ENCODE measurements at places on chromosomes 6 and 20.
A peak's percentile ranks its signal among the peaks of the same experiment; 100 is the strongest.

GRCh38 chr6:15744818-15745402, 82.1 kb upstream of the DTNBP1 start:
- DNase-seq, result no peak

DNA sequence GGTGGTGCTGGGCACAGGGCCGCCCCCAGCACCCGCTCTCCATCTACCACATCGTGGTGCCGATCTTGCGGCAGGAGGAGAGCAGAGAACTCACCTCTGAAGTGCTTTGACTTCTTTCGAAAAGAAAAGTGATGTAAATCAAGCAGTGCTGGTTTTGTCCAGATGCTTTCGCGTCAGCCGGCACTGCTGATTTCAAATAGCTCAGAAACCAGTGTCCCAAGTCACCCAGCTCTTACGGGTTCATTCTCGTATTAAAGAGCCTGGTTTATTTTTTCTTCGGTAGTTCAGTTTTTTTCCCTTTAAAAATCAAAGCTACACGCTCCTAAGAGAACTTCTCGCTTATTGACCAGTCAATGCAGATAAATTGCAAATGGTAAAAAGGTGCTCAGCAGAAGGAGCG, 32.1 kb downstream of the MYT1 start:
- no peak for DNase-seq

DNA sequence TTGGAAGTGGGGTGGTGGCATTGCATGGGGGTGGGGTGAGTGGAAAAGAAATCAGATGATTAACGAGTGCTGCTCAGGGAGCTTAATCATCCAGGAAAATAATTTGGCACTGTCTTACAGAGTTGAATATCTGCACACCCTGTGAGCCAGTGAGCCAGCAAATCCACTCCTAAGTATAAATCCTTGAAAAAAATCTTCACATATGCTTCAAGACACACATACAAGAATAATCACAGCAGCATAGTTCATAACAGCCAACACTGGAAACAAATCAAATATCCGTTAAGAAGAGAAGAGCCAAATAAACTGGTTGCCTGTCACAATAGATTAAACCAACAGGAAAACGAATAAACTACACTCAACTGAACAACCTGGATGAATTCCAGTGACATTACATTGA, 62.8 kb downstream of the SAMD3 start:
- no peak for DNase-seq

DNA sequence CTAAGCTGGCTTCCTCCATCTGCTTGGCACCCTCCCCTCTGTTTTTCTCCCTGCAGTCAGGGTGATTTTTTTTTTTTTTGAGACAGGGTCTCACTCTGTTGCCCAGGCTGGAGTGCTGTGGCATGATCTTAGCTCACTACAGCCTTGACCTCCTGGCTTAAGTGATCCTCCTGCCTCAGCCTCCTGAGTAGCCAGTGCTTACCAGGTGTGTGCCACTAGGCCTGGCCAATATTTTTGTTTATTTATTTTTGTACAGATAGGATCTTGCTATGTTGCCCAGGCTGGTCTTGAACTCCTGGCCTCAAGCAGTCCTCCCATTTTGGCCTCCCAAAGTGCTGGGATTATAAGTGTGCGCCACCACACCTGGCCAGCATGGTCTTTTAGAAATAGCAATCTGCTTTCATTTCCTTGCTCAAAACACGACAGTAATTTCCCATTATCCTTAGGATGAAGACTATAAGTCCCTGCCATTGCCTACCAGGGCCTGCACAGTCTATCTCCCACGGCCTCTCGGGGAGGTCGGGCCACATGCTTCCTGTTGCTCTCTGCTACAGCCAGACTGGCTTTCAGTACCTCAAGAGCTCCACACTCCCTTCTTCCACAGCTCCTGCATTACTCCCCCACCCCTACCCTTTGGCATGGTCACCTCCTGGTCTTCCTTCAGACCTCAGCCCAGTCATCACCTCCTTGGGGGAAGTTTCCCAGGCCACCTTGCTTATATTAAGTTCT, 11.1 kb upstream of the CD164 start:
- DNase-seq, result no peak

- peak; percentile 48 for DNase-seq
Measured at GRCh38 chr20:50281831-50282591, 91.4 kb downstream of the CEBPB start.

DNA sequence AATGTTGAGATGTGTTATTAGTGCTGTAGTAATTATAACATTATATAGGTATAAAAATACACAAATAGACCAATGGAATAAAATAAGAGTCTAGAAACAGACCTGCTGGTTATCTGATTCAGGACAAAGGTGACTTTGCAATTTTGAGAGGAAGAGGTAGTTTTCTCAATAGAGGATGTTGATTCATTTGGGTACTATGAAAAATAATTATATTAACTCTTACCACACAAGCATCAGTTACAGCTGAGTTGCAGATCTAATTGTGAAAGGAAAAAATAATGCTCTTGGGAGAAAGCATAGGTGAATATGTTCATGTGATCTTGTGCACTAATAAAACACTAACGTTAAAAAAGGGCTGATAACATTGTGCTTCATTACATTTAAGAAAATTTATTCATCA, 103.0 kb downstream of the BCKDHB start:
- no peak for DNase-seq

- DNase-seq, result no peak
Measured at GRCh38 chr6:45376310-45377042, 1.3 kb downstream of the SUPT3H start.

- DNase-seq, result no peak
Measured at GRCh38 chr6:32867554-32868256, 13.7 kb downstream of the PSMB9 start.

- DNase-seq, result no peak
Measured at GRCh38 chr20:35546127-35546526, 4.2 kb downstream of the ERGIC3 start.

- DNase-seq, result no peak
Measured at GRCh38 chr20:21182832-21183563, 57.1 kb downstream of the KIZ start.

- DNase-seq, result peak; percentile 65
Measured at GRCh38 chr6:43575105-43575771, 600 bp downstream of the XPO5 start.

GRCh38 chr20:56352345-56353055, 6.3 kb upstream of the FAM210B start:
- DNase-seq, result no peak

- no peak for DNase-seq
Measured at GRCh38 chr6:168286116-168286515, 33.5 kb downstream of the DACT2 start.

DNA sequence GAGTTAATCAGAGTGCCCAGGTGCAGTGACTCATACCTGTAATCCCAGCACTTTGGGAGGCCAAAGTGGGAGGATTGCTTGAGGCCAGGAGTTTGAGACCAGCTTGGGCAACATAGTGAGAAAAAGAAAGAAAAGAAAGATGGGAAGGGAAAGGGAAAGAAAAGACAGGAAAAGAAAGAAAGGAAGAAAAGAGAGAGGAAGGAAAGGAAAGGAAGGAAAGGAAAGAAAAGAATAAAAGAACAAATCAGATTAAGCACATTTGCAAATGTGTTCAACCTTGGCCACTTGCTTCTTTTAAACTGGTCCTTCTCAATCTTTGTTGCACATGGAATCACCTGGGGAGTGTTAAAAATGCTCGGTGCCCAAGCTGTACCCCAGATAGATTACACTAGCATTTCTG, 28.0 kb downstream of the NR2E1 start:
- DNase-seq, result no peak

DNA sequence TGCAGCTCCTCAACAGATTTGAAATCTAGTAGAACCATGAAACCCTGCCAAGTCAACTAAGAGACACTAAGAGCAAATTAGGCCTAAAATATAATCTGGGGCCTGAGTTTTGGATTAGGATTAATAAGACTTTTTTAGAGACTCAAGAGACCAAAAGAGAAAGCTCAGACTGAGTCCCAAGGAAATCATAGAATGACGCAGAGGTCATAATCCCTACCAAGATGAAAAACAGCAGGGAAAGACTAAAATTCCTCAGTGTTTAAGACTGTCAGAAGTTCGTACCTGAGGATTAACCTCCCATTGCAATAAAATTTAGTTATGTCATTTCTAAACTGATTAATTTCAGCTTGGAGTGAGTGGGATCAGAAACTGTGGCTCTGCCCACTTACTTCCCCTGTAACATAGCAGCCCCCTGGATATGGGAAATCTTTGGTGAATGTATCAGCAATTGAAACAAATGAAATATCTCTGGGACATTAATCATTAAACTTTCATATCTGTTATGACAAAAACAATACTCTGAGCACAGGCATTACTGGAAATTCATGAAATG, 200.3 kb downstream of the EDN1 start:
- DNase-seq, result no peak

- no peak for DNase-seq
Measured at GRCh38 chr20:17522528-17522927, 8.7 kb downstream of the BFSP1 start.

DNA sequence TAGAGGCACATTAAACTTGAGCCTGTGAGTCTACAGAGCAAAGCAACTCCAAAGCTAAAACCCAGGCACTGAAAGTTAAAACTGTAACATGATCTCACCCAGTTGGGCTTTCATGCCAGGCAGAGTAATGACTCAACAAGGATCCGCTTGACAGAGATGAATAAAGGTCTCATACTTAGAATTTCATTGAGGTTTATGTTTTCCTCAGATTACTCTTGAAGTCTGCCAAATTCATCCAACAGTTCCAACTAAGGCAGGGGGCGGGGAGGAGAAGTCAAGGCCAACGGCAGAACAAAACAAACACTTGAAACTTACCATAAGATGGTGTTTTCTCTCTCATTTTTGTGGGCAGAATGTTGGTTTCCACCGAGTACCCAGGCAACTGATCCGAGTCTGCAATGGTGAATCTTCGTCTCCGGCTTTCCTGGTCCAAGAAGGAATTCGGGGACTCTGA, 54.0 kb upstream of the IPCEF1 start:
- DNase-seq, result no peak

DNA sequence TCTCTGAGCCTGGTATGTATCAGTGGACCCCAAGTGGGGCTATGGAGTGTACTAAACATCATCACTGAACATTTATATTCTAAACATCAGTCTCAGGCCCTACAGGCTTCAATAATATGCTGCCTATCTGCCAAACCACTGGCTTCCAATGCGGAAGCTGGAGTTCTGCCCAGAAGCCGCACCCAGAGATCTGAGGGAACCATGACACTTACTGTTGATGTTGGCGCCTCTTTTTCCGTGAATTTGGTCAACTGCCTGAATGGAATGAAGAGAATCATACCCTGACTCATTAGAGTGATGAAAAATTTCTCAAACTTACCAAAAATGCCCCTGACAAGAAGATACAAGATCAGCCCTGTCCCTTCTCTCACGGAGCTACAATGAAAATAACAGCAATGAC, 66.2 kb downstream of the SLC22A23 start:
- DNase-seq, result peak; percentile 55

DNA sequence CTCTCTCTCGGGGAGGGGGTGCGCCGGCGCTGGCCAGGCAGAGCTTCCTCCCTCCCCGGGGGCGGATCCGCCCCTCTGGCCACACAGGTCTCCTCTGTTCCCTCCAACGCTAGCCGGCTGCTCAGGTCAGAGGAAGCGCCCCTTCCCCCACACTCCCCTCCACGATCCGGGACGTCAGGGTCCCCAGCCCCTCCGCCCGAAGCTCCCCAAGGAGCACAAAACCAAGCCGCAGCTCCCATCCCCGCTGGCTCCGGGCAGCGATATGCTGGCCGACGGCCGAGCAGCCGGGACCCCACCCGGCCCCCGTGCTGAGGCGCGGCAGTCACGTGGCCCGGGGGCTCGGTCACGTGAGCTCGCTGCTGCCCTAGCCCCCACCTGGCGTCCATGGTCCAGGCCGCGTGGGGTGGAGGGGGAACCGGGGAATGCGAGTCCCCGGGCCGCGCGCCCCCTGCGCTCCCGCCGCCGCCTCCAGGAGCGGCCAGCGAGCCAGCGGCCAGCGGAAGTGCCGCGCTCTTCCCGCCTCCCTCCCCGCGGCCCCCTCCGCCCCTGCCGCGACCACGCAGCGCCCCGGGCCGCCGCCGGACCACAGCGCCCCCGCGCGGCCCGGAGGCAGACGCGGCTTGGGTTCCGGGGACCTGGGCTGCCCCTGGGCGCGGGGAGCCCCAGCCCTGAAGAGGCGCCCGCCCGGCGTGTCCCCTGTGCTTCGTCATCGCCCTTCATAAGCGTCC, at the start of gene SLC35B2:
Gene SLC35B2, minus strand, starts transcription at position 504 of the 728 bp plus-strand sequence. Its CDS starts 118 bp downstream, at position 386.
- DNase-seq, result peak; percentile 82

GRCh38 chr6:106702046-106702445, 72.7 kb downstream of the QRSL1 start:
- no peak for DNase-seq

- peak; percentile 89 for DNase-seq
Measured at GRCh38 chr20:22583773-22584521, 425 bp downstream of the FOXA2 start.

DNA sequence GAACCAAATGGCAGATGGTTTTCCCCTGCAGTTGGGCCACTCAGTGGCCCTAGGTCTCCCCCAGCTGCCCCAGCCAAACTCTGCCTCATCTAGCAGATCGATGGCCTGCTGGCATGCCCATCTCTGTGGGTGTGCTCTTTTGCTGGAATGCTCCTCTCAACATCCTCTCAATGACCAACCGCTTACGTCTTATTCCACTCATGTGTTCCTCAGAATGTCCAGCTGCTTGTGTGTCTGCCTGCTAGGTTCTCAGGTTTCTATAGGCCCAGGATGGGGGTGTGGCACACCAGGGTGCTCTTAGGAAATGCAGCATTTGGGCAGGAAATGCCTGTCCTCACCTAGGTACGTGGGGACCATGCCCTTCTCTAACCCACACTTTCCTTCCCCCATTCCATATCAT, 509.9 kb upstream of the SYNCRIP start:
- no peak for DNase-seq

GRCh38 chr20:51700809-51701285, 67.3 kb downstream of the ATP9A start:
- no peak for DNase-seq

DNA sequence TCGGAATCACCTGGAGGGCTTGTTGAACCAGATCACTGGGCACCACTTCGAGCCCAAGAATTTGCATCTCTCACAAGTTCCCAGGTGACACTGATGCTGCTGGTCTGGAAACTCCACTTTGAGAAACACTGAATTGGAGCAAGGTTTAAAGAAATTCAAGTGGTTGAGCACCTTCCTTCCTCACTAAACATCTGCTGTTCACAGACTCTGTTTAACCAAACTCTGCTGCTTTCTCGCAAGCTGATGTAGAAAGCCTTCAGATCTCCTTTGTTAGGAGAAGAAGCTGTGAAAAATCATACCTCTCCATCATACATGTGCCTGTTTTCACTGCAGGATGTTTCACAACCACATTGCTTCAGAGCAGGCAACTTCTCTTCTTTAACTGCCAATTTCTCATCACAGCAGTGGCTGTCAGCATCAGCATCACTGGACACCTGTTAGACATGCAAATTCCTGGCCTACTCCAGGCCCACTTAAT, 87.5 kb upstream of the TOP1 start:
- no peak for DNase-seq
